Left lung (tissue), 14 donors: ENCODE measurements at places on chromosomes 5 and 9. TPM values are rescaled to one million over a fixed set of nuclear protein-coding genes. Genes with fewer than 3 reads are reported as not detected.

- no peak for DNase-seq
Observed at GRCh38 chr9:1938675-1939170, 76.4 kb upstream of the SMARCA2 start.

DNA sequence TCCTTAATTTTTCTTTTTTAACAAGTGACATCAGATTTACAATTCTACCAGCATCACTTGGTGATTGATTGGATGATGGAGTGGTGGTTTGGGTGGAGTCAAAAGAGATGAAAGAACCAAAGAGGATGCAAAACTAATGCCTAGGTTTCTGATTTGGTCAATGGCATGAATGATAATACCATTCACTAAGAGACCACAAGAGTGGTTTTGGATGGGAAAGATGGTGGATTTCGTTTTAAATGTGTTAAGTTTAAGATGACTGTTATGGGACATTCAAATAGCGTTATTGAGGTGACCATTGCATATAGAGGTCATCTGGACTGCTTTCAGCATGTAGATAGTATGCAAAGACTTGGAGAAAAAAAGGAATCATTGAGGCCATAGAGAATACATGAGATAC lies 3.6 kb downstream of the SMC5 start:
- DNase-seq = no peak

The LTC4S gene
- 6.9 TPM for polyA plus RNA-seq

The SMAD5 gene
- polyA plus RNA-seq = 83.5 TPM

DNA sequence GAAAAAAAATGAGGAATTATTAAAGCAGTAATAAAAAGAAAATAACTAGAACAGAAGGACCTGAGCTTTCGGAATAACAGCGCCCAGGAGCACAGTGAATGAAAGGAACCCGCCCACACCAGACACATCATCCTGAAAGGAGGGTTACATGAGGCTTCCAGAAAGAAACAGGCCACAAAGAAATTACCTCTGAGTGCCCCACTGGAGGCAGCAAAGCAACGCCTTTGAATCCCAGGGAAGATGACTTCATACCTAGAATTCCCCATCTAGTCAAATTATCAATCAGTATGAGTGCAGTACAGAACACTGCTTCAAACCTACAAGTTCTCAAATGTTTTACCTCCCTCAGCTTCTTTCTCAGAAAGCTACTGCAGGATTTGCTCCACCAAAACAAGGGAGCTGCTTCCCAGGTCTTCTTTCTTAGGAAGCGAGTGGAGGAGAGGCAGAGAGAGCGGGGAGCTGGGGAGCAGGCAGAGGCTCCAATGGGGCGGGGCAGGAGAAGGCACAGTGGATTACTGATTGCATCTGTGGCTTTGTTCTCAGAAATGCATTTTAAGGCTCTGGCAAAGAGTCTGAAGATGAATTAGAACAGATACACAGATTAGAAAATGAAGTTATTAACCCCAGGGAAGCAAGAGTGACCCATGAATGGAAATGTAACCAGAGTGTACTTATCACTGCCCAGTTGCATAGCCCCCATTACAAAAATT lies 87.1 kb downstream of the SEMA4D start:
- DNase-seq = no peak

DNA sequence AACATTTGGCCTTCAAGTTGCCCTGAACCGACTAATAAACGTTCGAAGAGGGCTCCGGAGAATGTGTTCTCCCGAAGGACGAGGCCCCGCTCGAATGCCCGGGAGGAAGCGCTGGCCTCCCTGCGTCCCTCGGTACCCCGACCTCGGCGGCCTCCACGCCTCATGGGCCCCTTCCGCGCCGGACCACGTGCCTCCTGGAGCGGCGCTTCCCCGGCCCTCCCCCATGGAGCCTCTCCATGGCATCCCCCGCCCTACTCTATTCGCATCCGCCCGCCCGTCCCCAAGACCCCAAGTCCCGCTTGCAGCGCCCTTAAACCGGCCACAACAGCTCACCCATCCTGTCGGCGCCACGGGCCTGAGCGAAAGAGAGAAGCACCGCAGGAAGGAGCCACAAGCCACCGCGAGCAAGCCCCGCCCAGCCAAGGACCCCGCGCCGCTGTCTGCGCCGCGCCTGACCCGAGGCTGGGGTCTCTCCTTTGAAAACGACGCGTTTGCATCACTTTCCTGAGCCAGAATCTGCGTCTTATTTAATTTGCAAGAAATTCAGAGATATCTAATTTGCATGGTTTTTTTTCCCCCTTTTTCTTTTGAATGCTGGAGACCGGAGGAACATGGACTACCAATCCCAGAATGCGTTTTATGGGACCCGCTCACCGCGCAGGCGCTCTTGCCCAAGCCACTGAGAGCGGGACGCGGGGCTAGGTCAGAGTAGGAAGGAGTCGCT lies at the start of gene RPS23:
RPS23 (minus strand) TSS at position 368 of the 724 bp plus-strand sequence; CDS start at position 337, 31 bp downstream.
- peak; percentile 93 for DNase-seq

- DNase-seq = no peak
Observed at GRCh38 chr5:51181208-51181894, 201.9 kb upstream of the ISL1 start.

GRCh38 chr5:52564587-52564986 lies 223.1 kb upstream of the ITGA1 start:
- DNase-seq = no peak

GRCh38 chr9:5518171-5518936 lies 8.0 kb downstream of the PDCD1LG2 start:
- no peak for DNase-seq

- DNase-seq = no peak
Observed at GRCh38 chr5:57989378-57989777, 470.5 kb downstream of the PLK2 start.

The ANKRD34B gene
- not detected for polyA plus RNA-seq

DNA sequence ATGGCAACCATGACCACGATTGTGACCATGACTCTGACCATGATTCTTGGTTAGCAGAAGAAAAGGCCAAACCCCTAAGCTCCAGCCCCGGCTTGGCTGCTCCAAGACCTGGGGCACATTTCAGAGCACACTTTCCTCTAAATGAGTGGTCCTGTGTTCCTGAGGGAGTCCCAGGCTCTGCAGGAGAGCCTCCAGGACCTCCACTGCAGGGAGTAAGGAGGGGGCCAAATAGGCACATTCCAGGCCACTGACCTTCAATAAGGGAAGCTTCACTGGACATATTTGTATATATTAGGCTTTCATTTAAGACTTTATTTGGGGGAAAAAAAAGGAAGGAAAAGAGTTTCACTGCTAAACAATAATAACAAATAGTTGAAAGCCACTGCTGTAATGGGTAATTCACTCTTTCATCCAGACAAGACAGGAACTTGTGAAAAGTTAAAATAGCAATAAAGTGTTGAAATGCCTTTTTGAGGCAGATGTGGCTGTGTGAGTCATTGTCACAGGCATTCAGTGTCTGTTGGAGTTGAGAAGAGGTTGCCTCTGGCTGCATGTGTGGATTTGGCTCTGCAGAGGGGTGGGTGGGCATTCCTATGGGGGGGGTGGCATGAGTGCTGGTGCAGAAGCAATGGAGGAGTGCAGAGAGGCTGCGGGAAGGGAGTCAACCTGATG lies 63.9 kb upstream of the TGFBR1 start:
- no peak for DNase-seq

- no peak for DNase-seq
Observed at GRCh38 chr9:84839541-84839940, 170.0 kb downstream of the NTRK2 start.

The GRM6 gene
- polyA plus RNA-seq = 1.5 TPM

The CCDC69 gene
- 10.6 TPM for polyA plus RNA-seq

- no peak for DNase-seq
Observed at GRCh38 chr5:100406640-100407039, 128.5 kb upstream of the FAM174A start.

DNA sequence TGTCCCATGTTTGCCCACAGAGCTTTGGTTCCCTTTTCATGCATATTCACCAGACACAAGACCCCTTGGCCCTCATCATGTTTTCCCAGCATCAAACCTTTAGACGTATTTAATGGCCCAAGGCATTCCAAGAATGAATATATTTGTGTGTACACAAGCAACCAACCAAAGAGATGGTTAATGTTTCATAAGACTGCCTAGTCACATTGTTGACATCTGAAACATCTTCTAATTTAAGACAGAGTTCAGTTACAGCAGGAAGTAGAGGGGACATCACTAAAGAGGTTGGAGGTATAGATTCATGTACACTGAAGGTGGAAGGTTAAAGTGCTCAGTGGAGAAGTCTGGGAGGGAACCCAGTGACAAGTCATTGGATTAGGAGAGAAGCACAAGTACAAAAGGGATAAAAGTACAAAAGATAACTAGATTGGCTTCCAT lies 49.1 kb downstream of the SUSD1 start:
- DNase-seq = no peak

GRCh38 chr5:95730730-95731570 lies at the start of gene RHOBTB3:
RHOBTB3 (plus strand) TSS chr5:95731336; CDS start chr5:95731683, 347 bp downstream.
- DNase-seq = peak; percentile 90

DNA sequence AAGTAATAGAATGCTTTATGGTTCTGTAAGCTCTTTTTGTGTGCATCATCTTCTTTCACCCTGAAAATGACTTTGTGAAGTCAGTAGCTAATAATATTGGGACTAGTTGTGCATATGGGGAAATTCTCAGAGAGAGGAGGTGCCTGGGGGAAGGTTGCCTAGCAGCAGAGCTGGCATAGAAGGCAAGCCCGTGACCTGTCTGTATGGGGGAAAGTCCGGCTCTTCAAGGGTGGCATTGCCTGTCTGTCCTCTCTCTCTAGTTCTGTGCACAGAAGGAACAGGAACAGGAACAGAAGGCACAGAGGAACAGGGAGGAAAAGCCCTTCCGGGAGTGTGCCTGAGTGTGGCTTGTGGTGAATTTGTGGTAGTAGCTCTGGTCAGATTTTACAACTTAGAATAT lies 33.1 kb downstream of the SH3GL2 start:
- no peak for DNase-seq

DNA sequence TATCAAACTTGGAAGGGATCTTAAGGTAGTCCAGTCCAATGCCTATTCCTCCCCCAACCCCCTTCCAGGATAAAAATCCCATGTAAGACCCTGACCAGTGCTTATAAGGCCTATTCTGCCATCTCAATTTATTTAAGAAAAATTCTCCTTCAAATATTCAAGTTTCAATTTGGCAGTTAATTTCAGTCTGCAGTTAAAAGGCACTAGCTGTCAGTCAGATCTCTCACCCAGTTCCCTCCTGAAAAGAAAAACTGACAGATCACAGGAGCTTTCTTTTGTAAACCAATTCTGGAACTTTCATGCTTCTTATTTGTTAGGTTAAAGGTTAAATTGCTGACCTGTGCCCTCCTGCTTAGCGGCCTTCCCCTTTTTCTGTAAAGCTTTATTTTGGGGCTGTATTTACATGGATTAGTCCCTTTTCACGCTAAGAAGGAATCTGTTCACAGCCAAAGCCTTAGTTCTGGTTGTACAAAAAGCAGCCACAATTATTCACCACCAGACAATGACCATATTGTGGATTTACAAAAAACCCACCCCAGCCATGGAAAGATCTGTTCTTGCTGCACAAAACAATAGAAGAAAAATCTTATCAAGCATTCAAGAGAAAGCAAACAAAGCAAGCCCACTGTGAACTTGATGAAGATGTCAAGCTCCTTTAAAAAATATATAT lies 68.7 kb downstream of the DENND1A start:
- no peak for DNase-seq

DNA sequence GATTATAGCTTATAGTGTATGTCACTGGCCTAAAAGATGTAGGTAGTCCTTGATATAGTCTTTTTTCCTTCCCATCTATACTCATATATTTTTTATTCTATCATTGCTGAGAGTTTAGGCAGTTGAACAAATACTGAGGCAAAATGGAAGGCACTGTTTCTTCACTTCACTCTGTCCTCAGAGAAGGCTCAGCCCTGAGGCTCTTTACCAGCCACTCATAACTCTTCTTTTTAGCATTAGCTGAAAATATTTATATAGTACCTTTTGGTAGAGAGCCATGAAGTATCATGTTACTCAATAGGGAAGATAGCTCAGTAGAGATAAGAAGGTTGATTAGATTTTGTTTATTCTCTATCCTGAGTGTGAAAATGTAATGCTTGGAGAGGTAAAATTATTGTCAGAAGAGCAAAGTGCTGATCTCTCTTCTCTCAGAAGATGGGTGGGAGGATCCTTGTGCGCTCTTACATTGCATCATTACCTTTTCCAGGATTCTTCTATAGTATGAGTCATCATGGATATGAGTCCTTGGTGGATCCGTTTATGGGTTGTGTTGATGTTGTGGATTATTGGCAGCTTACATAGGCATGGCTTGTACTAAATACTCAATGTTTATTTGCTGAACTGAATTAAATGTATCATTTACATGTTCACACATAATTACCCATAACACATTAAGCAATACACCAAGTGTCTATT lies 88.1 kb downstream of the ANXA1 start:
- no peak for DNase-seq

- no peak for DNase-seq
Observed at GRCh38 chr9:110808599-110808980, 140.0 kb downstream of the MUSK start.

GRCh38 chr5:139446956-139447779 lies 7.8 kb upstream of the DNAJC18 start:
- DNase-seq = no peak

The DNAH5 gene
- polyA plus RNA-seq = 2.6 TPM

DNA sequence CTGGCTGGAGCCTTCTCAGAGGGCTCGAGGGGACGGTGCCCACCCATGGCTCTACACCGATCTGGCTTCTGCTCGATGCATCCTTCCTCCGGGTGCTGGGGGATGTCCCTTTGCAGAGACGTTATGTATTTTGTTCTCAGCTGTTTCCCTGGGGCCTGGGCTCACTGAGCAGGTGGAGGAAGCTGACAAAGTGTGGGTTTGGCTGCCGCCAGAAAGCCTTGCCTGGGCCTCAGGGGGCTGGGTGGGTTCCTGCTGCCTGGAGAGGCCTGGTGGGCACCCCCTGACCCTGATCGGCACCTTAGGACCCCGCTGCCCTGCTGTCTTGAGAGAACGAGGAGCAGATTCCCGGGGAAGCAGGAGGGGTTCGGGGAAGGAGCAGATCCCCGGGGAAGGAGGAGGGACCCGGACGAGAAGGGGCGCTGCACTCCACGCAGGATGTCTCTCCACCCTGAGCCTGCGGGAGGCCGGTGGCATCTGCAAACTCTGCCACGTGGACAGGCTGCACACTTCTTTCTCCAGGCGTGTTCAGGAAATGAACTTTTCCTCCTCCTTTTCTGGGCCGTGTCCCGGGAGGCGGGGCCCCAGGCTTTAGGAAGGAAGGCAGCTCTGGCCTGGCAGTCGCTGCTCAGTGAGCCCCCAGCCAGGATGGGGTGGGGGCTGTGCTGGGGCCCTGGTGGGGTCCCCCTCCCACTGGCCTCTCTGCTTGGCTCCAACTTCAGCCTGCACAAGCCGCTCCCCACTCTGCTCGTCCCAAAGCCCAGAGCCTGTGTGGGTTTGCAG lies 148.9 kb downstream of the RXRA start:
- DNase-seq = no peak

GRCh38 chr5:177133096-177133852 lies at the start of gene NSD1:
NSD1 (plus strand) TSS chr5:177133773; CDS start chr5:177135104, 1,331 bp downstream.
- peak; percentile 92 for DNase-seq
